ENCODE measurements at places on chromosomes 11 and 22.

DNA sequence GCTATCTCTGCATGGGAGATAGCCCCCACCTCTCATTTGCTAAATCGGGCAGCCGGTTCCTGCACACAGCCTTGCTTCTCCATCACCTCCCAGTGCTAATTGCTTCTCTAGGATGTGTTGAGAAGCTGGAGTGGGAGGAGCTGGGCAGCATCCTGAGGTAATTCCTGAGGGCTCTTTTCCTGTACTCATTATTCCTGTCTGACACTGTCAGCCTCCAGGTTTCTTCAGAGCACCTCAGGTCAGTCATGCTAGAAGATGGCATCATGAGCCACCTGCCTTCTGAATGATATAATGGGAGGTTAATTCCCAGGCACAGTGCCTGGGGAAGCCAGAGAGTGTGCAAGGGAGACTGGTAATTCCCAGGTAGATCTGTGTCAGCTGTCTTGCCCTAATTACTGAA is 133.0 kb downstream of the RAB38 start:
- DNase-seq: no peak

GRCh38 chr22:23182309-23183060 is 2.2 kb downstream of the BCR start:
- DNase-seq: peak; percentile 53

- DNase-seq: no peak
Observed at GRCh38 chr22:42492323-42492690, 27.3 kb downstream of the RRP7A start.

- no peak for DNase-seq
Observed at GRCh38 chr11:76793391-76794291, 10.5 kb downstream of the TSKU start.

DNA sequence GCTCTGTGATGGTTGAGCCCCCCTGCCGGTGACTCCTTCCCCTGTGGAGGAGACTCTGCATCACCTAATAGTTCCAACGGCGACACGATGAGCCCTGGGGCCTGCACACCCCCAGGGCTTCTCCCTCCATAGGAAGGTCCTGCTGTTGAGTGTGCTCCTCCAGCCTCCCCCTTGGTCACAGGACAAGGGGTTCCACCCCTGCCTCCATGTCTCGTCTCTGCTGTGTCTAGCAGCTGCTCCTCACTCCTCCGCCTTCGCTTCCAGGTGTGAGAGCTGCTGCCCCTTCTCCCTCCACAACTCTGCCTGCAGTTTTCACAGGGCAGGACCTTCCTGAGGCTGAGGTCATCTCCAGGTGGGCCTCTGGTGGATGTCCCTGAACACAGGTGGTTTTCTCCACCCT is 1416.1 kb downstream of the TBC1D22A start:
- no peak for DNase-seq

GRCh38 chr11:75673977-75674582 is 5.2 kb upstream of the MAP6 start:
- DNase-seq: no peak

DNA sequence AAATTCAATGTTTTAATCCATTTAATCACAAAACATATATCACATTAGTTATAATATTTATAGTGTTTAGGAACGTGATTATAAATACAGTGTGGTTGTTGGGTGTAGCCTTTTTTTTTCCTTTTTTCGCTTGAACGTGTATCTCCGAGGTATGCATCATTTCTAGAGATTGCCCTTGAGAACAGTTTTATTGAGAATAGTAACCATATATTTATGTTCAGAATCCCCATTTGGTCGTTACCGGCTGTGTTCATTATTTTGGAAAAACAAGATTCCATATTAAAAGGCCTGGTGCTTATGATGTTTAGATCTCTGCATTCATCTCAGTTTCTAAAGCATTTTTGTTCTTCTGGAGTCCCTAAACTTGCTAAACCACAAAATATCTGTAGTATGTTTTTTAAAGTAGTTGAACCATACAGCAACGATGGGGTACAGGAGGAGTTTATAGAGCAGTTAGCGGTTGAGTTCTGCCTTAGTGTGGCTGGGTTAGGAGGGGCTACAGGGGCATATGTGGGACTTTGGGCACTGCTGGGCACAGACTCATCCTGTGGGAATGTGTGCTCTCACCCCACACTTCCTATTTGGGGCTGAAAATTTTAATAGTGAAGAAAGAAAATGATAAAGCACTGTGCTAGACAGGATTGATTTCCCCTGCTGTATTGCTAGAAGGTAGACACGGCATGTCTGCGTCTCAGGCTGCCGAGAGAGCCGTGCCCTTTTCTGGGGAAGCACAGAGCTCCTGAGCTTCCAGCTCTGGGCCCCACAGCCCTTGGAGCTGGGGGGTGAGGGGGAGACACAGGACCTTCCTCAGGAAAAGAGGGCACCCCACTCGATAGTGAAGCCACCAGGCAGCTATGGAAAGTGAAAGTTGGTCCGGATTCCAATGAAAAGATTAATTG is 81.5 kb upstream of the PPARA start:
- DNase-seq: peak; percentile 17

DNA sequence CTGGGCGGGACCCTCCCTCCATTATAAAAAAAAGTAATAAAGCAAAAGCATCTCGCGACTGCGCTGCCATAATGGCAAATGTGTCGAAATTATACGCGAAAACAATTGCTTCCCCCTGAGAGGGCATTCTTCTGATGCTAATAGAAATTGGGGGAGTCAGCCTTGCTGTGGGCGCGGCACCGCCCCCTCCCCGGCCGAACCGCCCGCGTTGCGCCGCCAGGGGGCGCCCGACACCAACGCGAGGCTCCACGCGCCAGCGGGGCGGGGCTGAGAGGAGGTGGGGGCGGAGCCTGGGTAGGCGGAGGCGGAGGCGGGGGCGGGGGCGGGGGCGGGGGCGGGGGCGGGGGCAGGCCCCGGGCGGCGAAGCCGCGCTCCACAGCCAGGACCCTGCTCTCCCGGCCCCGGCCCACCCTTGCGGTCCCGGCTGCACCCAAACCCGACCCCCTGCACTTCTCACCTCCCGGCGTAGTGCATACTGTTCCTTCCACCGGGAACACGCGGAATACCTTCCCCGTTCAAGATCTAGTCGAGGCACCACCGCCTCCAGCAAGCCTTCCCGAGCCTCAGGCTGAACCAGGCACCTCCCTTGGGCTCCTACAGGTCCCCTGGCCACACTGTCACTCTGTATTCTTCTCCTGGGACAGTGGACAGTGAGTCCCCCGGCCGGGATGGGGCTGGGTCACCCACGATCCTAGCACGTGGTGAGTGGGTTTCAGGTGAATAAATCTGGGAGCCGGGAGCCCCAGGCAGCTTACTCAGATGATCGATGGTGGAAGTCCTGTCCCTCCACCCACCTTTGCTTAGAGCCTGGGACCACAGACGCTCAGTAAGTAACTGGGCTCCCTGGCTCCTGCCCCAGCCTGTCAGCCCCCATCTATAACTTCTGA is 15.5 kb upstream of the UPK3A start:
- DNase-seq: peak; percentile 94

DNA sequence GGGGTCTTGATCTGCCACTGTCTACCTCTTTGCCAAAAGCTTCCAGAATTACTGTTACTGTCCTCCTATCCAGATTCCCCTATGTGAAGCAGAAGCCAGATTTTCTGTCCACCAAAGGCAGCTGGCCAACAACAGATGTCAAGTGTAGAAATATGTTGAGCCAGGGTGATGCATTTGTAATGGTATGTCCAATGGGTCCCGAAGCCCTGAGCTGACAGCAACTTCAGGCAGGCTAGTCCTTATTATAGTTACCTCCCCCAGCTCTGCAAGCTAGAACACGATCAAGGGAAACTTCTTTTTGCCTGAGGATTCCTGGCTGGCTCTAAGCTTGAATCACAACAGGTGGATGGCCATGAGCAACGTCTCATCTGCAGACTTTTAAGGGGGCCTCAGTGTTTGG is 10.2 kb downstream of the PAMR1 start:
- DNase-seq: no peak

DNA sequence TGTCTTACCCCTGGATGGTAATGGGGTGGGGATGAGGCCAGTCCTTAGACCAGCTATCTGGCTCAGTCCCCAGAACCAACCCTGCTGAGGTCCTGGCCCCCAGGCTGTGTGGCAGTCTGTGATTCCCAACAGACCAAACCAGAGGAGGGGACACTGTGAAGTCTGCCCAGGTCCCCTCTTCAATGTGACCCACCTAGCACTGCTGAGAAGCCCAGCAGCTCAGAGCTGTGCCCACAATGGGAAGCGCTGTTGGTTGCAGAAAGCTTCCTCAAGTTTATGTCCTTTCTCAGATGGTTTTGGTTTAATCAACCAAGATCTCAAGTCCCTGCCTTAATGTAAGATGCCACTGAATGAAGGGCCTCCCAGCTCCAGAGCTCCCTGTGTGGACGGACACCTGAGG is 114.7 kb upstream of the IGLL5 start:
- no peak for DNase-seq

DNA sequence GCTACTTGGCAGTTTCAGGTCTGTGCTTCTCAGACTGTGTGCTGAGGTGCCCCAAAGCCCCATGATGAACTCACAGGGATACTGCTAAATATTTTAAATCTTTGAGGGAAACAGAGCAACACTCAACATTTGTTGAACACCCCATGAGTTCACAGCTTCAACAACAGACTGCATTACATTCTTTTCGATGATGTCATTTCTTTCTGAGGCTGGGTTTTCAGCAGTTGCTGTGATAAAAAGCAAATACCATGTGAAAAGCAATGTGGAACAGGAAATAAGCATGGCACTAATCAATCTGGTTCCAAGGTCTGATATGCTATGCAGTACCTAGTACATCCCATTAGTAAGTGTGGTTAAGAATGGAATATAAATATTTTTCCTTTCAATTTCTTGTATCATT is 82.7 kb downstream of the RPL27A start:
- DNase-seq: no peak

GRCh38 chr11:18111005-18111404 is 5.1 kb upstream of the SAAL1 start:
- no peak for DNase-seq

- DNase-seq: no peak
Observed at GRCh38 chr11:114358716-114359115, 41.6 kb downstream of the C11orf71 start.
